EH (cell line): ENCODE measurements at places on chromosomes 6 and 20.

- no peak for DNase-seq
Measured at GRCh38 chr6:169986171-169986847, 234.9 kb downstream of the ERMARD start.

- DNase-seq, result peak; percentile 18
Measured at GRCh38 chr6:129662980-129663431, 47.0 kb downstream of the ARHGAP18 start.

- no peak for DNase-seq
Measured at GRCh38 chr6:22807261-22807660, 237.9 kb downstream of the HDGFL1 start.

DNA sequence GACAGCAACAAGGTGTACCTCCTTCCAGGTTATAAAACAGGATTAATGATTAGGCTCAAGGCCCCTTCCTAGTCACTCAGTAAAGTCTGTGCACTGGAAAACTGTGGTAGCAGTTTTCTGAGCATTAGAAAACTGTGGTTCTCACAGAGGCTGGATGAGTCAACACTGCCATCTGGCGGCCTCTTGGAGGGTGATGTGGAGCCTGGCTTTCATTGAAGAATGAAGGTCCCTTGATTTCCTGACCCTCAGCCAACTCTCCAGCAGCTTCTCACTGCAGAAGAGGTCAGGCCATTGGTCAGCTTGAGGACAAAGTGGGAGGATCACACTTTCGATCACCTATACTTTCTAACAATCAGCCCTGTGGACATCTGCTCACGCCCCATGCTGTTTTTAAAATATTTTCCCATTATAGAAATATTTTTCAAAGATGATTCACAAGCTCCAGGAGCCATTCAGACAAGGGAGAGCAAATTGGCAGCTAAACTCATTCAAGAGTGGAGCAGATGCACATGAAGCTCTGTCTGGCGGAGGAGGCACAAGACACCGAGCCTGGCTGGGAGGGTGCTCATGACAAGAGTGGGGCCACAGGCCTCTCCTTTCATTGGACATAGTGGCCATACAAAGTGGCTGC lies 23.2 kb downstream of the PSMB1 start:
- peak; percentile 80 for DNase-seq
